ENCODE measurements at places on chromosomes 3 and 15.
A peak's percentile ranks its signal among the peaks of the same experiment; 100 is the strongest.

- no peak overlapping the region for H3K27ac ChIP-seq
- no peak for DNase-seq
- peaks cover 21% of the 10 kb centered on the region for H3K27me3 ChIP-seq
- H3K36me3 ChIP-seq, result no peaks in the 10 kb centered on the region
Observed at GRCh38 chr3:12856626-12857025, 15.3 kb upstream of the RPL32 start.

DNA sequence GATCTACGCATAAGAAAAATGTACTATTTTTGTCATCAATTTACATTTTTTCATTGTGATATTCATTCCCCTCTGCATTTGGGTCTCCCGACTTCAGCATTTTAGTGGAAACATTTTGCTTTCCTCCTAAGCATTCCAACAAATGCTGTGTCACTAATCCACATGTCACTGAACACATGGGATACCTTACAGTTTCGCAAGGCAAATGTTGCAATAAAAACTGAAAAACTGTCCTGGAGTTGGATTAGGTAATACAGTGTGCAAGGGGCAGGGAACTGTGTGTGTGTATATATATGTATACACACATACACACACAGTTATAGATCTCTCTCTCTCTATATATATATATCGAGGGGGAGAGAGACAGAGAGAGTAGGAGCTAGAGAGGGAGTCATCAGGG is 632.2 kb downstream of the MAGI1 start:
- H3K27ac ChIP-seq, result no peak overlapping the region
- no peaks in the 10 kb centered on the region for H3K27me3 ChIP-seq
- H3K4me1 ChIP-seq, result no peaks in the 10 kb centered on the region
- no peak for DNase-seq

- no peak overlapping the region for H3K4me3 ChIP-seq
- H3K27ac ChIP-seq, result no peak overlapping the region
- no peak for DNase-seq
- H3K4me1 ChIP-seq, result no peaks in the 10 kb centered on the region
- H3K36me3 ChIP-seq, result peaks cover 2% of the 10 kb centered on the region
Observed at GRCh38 chr3:167160781-167161180, 219.3 kb downstream of the ZBBX start.

GRCh38 chr3:99499235-99500158 is 138.9 kb upstream of the COL8A1 start:
- no peaks in the 10 kb centered on the region for H3K4me1 ChIP-seq
- no peaks in the 10 kb centered on the region for H3K27me3 ChIP-seq
- DNase-seq, result no peak

DNA sequence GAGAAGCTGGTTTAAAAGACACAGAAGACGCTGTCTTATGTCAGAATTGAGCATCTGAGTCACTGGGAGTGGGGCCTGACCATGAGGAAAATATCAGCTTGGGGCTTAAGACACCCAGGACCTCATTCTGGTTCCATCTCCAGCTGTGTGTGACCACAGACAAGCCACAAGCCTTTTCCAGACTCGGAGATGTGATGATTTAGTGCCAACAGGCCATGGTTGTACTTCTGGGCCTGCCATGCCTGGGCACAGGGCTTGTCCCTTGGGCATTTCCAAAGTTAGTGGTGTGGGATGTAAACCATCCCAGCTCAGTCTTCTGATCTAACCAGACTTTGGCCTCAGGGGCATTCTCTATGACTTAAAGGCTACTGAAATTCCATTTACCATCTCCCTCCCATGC is 269.8 kb downstream of the RYR3 start:
- no peak overlapping the region for H3K4me3 ChIP-seq
- no peak for DNase-seq
- H3K36me3 ChIP-seq, result no peaks in the 10 kb centered on the region
- no peak overlapping the region for H3K27ac ChIP-seq
- H3K4me1 ChIP-seq, result no peaks in the 10 kb centered on the region

DNA sequence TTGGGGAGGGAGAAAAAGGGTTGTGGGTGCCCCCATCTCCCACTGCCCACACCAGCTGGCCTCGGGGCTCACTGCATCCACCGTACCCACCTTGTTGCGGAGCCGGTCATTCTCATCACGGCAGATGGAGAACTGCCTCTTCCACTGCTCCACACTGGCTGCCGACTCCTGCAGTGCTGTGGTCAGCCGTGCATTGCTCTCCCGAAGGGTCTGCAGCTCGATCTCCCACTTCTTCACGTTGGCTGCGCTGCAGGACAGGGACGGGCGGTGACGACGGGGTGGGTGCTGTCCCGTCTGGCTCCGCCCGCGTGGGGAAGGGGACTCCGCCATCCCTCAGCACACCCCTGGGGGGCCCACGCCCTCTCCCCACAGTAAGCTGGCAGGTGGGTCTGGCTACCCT is 45.1 kb downstream of the WHAMM start:
- no peaks in the 10 kb centered on the region for H3K4me1 ChIP-seq
- no peaks in the 10 kb centered on the region for H3K27me3 ChIP-seq
- H3K4me3 ChIP-seq, result no peak overlapping the region
- no peak for DNase-seq
- no peak overlapping the region for H3K27ac ChIP-seq

DNA sequence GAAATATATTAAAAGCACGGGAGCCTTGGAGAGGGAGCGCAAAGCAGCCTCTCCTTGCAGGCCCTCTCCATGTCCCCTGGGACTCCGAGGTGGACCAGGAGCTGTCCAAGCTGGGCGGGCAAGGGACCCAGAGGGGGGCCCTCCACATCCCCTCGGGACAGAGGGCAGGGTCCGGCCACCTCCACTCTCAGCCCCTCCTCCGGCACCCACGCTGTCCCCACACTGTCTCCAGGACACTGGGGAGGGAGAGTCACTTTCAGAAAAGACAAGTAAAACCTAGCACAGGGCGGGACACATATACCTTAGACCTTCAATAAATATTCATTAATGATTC is 77.5 kb upstream of the RNF7 start:
- H3K4me1 ChIP-seq, result peaks cover 9% of the 10 kb centered on the region
- peaks cover 6% of the 10 kb centered on the region for H3K36me3 ChIP-seq
- DNase-seq, result no peak
- H3K27me3 ChIP-seq, result peaks cover 94% of the 10 kb centered on the region
- no peak overlapping the region for H3K4me3 ChIP-seq

DNA sequence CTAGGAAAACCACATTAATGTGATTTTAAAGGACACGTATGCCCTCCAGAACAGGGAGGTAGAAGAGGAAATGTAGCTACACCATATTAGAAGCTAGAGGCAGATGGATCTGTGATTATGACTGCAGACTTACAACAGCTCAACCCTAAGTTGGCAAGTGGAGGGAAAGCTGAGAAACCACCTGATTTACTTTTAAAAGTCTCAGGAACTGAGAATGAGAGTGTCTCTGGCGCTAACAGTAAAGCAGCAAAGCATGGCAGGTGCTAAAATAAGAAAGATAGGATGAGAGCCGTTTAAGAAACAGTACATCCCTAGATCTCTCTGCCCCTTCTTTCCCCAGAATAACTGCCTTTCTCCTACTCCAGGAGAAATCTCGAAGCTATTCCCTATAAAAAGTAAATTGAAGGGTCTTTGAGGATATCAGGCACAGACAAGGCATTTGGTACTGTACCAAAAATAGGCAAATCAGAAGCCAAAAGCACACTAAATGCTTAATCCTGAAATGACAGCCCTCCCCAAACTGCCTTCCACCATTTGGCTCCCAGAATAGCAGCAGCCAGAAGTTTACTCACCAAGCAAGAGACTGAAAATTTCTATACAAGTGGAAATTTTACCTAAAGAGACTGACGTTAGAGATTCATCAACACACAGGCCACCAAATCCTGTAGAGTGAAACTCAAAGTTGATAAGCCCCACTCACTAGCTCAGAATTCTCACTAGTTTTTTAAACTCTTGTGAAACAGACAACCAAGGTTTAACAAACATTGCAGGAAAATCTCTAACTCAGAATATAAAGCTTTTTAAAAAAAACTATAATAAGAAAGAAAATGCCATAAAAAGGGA is 34.3 kb upstream of the PARP14 start:
- peaks cover 22% of the 10 kb centered on the region for H3K27me3 ChIP-seq
- no peaks in the 10 kb centered on the region for H3K36me3 ChIP-seq
- DNase-seq, result no peak

- no peak overlapping the region for H3K27ac ChIP-seq
- no peaks in the 10 kb centered on the region for H3K36me3 ChIP-seq
- no peaks in the 10 kb centered on the region for H3K4me1 ChIP-seq
- H3K4me3 ChIP-seq, result no peak overlapping the region
- peaks cover 29% of the 10 kb centered on the region for H3K27me3 ChIP-seq
- no peak for DNase-seq
Observed at GRCh38 chr15:59702351-59702750, 13.2 kb upstream of the BNIP2 start.

DNA sequence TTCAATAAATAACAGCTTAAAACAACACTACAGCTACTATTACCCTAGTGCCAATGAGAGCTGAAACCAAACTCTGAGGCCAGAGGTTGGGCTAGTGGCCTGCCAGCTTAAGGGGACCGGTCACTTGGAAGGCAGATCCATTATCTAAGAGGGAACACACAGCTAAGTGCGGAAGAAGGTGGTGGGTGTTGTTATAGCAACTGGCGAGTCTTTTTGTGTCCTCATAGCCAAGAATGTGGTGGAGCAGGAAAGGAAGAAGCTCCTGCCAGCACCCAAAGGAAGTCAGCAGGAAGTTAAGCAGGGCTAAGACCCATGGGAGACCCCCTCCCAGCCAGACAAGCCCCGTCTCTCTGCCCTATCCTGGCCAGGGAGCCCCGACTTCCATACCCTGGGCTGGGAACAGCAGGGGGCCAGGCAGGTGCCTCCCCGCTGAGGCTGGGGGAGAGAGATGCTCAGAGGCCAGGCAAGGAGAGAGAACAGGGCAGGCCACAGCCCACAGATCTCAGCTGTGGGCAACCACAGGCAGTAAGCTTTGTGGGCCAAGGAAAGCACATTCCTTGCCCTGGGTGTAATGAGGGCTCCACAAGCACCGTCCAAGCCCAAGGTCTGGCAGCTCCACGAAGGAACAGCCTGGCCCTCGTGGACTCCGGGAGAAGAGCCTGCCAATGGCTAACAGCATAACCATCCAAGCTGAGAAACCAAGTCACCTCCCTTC is 34.0 kb upstream of the HRH1 start:
- DNase-seq, result no peak
- H3K4me3 ChIP-seq, result no peak overlapping the region
- no peaks in the 10 kb centered on the region for H3K4me1 ChIP-seq
- H3K27me3 ChIP-seq, result peaks cover 80% of the 10 kb centered on the region
- H3K27ac ChIP-seq, result no peak overlapping the region

DNA sequence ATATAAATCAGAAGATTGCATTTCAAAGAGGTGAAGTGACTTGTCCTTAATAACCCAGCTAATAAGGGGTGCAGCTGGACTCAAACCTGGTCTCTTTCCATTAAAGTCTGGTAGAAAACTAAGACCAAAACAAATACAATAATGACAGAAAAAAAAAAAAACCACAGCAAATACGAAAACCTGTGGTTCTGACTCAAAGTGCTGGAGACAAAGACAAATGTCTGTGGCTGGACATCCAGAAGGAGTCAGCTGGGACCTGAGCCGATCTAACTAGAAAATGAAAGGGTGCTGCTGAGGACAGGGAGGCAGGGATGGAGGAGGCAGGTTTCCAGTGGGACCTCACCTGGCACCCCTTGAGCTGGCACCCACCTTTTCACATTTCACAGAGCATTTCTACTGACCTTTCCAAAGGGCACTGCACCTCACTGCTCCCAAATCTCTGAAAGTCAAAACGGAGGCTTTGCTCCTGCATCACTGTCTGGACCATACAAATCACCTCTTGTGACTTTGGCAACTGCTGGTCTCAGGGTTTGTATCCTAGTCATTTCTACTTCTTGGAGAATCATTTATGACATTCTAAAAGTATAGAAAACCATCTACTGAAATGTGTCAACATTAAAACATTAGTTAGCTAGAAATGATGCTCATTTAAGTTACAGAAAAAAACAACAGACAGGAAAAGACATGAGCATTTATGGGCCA is 61.7 kb downstream of the CCNL1 start:
- H3K36me3 ChIP-seq, result no peaks in the 10 kb centered on the region
- H3K27me3 ChIP-seq, result no peaks in the 10 kb centered on the region
- no peak for DNase-seq
- peaks cover 4% of the 10 kb centered on the region for H3K4me1 ChIP-seq
- peak overlapping the region; percentile 13 for H3K27ac ChIP-seq
- no peak overlapping the region for H3K4me3 ChIP-seq

DNA sequence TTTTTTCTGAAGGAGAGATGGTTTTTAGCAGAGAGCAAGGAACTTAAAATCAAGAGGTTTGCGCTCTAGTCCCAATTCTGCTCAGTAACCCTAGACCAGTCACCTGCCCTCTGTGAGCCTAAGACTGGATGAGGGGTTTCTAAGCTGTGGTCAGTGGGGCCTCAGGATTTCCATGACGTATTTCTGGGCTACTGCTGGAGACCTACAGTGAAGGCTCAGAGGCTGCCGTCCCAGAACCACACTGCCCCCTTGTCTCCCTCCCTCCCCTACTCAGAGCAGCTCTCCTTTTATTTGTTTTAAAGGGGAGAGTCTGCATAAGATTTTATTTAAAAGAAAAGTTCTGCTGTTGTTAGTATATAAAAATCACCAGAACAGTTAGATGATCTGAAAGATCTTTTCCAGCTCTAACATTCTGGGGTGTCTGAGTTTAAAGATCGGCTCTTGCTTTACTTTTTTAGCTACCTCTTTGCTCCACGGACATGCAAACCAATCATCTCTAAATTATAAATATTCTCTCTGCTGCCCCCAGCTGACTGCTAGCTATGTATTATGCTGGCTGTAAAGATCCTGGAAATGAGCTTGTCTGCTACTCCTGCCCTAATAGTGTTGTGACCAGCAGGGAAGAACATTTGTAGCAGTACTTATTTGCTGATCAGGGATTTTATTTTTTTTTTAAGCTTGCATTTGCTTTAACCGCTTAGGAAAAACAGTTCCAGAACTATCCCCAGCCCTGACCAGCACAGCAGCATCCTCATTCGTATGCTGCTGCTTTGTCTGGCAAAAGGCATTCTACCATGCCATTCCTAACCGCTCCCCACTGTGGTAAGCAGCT is 28.6 kb upstream of the NDUFB4 start:
- no peak overlapping the region for H3K4me3 ChIP-seq
- H3K27me3 ChIP-seq, result peaks cover 43% of the 10 kb centered on the region
- no peaks in the 10 kb centered on the region for H3K4me1 ChIP-seq
- H3K27ac ChIP-seq, result no peak overlapping the region
- no peaks in the 10 kb centered on the region for H3K36me3 ChIP-seq

GRCh38 chr3:66989241-66989640 is 8.9 kb upstream of the KBTBD8 start:
- H3K4me3 ChIP-seq, result no peak overlapping the region
- H3K4me1 ChIP-seq, result no peaks in the 10 kb centered on the region
- no peaks in the 10 kb centered on the region for H3K36me3 ChIP-seq
- no peak for DNase-seq

- H3K27ac ChIP-seq, result no peak overlapping the region
- peaks cover 4% of the 10 kb centered on the region for H3K36me3 ChIP-seq
- no peaks in the 10 kb centered on the region for H3K4me1 ChIP-seq
Observed at GRCh38 chr15:101063891-101064794, 145.0 kb downstream of the LRRK1 start.

GRCh38 chr3:48662145-48662752 is 437 bp downstream of the CELSR3 start:
- peak overlapping the region; percentile 80 for H3K4me3 ChIP-seq
- DNase-seq, result no peak
- H3K36me3 ChIP-seq, result peaks cover 15% of the 10 kb centered on the region
- H3K4me1 ChIP-seq, result peaks cover 17% of the 10 kb centered on the region

Measured in central memory CD8-positive, alpha-beta T cell (primary cell).